T-helper 2 cell treated with Interferon-gamma antibody and Interleukin-4, amounts not matched to agents 5 μg/mL and 100 μg/mL, for 36 hours (primary cell): ENCODE measurements at places on chromosomes 1 and 21.

- DNase-seq, result no peak
Observed at GRCh38 chr1:172041742-172042141, 200.4 kb downstream of the DNM3 start.

DNA sequence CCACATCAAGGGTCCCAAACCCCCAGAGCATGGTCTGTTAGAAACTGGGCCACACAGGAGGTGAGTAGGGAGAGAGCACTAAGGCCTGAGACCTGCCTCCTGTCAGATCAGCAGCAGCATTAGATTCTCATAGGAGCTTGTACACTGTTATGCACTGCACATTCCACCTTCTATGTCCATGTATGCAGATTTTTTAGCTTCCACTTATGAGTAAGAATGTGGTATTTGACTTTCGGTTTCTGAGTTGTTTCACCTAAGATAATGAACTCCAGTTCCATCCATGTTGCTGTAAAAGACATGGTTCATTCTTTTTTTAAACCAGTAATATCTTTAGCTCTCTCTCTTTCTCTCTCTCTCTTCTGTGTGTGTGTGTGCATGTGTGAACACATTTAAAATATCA lies 663 bp upstream of the GBP6 start:
- peak; percentile 10 for DNase-seq

GRCh38 chr1:115924770-115925169 lies 51.5 kb upstream of the SLC22A15 start:
- no peak for DNase-seq

GRCh38 chr1:229094476-229095311 lies 176.2 kb upstream of the RAB4A start:
- no peak for DNase-seq

GRCh38 chr1:204296431-204296988 lies 63.2 kb downstream of the PLEKHA6 start:
- no peak for DNase-seq

DNA sequence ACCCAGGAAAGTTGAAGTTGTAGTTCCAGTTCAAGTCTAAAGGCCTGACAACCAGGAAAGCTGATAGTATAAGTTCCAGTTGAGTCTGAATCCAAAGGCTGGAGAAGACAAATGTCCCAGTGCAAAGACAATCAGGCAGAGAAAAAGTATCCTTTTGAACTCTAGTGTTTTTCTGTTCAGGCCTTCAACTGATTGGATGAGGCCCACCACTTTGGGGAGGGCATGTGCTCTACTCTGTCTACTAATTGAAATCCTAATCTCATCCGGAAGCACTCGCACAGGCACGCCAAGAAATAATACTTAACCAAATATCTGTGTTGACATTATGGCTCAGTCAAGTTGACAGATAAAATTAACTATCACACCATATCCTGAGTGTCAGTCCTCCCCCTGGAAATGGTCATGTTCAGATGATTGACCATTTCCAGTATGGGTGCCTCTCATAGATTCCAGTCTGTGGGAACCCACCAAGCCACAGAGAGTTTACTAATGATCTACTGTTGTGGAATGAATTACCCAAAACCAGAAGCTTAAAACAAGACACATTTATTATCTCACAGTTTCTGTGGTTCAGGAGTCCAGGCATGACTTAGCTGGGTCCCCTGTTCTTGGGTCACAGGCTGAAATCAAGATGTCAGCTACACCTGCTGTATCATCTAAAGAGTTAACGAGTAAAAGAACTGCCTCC lies 296.3 kb upstream of the ZP4 start:
- no peak for DNase-seq

- no peak for DNase-seq
Observed at GRCh38 chr1:247459507-247459906, 1.6 kb upstream of the OR2B11 start.

GRCh38 chr1:100051893-100052292 lies 80.8 kb downstream of the SASS6 start:
- no peak for DNase-seq

DNA sequence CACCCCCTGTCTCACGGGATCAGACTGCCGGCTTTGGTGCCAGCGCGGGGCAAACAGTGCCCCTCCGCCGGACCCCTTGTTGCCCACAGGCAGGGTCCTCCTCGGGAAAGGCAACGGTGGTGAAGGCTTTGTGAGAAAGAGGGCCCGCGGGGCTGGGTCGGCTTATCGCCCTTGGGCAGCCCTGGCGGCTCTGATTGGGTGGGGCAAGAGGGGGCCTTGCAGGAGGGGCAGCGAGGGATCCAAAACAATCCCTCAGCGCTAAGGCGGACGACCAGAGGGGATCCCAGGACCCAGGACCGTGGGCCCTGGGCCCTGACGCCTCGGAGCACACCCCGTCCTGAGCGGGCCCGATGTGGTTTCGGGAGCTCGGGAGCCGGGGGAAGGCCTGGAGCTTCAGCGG lies 3.9 kb upstream of the ZNF678 start:
- no peak for DNase-seq

- DNase-seq, result no peak
Observed at GRCh38 chr1:246597340-246597739, 31.1 kb downstream of the CNST start.

DNA sequence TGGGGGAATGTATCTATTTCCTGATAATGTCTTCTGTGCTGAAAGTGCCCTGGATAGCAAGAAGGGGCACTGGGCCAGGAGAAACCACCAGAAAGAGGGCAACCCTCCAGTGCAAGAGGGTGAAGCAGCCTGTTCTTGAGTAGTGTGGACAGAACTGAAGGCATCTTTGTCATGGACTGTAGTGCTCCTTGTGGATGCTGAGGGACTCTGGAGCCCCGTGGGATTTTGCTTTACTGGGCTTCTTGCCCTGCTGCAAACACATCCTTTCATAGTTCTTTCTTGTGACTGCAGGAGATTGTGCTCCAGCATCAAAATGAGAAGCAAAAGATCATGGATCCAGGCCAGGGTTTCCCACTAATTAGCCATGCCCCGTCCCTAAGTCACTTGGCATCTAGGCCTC lies 300.6 kb downstream of the ZNF326 start:
- no peak for DNase-seq

DNA sequence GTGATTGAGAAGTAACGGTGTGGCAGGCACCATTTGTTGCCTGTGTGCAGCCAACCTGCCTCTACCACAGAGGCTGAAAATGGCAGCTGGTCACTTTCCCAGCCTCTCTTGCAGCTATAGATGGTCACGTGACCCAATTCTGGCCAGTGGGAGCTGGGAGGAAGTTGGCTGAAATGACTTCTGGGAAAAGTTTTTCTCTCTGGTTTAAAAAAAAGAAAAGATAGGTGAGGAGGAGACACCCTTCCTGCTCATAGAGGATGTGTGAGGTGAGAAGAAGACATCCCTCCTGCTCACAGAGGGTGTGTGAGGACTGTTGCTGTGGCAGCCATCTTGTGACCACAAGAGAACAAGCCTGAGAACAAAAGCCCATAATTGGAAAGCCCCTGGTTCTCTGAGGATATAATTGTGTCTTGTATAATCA lies 122.8 kb downstream of the SYF2 start:
- DNase-seq, result no peak

GRCh38 chr1:117178756-117179155 lies 32.0 kb downstream of the VTCN1 start:
- DNase-seq, result no peak
